ENCODE measurements at places on chromosomes 2 and 18.
A peak's percentile ranks its signal among the peaks of the same experiment; 100 is the strongest.

DNA sequence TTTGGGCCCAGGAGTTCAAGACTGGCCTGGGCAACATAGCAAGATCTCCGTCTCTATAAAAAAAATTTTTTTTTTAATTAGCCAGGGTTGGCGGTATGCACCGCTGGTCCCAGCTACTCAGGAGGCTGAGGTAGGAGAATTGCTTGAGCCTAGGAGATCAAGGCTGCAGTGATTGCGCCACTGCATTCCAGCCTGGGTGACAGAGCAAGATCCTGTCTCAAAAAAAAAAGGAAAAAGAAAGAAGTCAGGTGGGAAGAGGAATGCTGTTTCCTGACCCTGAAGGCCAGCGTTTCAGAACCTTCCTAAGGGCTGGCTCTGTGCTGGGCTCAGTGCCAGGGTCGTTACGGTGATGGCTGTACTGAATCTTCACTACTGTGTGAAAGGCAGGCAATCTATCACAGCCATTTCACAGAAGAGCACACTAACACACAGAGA is 35.0 kb upstream of the AGAP1 start:
- DNase-seq = peak; percentile 72

DNA sequence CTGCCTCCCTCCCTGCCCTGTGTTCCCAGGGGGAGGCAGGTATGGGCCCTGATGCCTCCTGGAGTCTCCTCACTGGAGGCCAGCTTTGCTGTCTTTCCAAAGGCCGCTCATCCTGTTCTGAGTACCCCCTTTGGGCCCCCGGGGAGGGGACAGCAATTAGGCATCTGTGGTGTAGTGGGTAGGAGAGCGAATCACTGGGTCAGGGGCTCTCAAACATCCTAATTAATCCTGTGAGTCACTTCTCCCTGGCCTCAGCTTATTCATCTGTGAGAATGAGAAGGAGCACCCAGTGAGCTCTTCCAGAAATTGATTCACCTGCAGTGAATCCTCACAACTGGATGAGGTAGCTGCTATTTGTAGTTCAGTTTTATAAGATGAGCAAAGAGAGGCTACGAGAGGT is 16.4 kb downstream of the TET3 start:
- DNase-seq = no peak

DNA sequence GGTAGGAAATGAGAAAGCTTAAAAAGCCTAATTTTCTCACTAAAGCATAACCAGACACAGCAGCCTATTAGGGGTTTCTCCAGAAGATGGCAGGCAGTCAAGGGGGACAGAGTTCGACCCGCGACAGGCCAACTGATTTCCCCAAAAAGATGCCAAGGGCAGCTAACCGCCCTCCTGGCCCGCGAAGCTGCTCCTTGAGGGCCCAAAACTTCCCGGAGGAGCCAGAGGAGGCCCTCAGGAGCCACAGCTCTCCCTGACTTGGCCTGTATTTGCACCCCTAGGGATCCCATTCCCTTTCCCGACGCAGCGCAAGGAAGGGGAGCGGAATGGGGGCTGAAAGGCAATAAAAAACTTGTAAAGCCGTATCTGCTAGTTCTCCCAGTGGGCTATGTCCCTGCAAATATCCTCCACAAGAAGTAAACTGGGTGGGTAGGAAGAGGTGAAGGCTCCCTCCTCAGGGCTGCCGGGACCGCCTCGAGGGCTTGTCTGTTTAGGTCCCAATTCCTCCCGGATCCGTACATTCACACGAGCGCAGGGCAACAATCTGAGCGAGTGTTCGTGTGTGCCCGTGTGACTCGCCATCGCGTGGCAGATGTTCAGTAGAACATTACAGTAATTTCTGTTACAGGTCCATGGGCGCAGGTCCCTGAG is 756 bp upstream of the NAGK start:
- no peak for DNase-seq

- DNase-seq = peak; percentile 21
These were observed 640.7 kb upstream of the ACVR2A start for GRCh38 chr2:147204102-147204501.

DNA sequence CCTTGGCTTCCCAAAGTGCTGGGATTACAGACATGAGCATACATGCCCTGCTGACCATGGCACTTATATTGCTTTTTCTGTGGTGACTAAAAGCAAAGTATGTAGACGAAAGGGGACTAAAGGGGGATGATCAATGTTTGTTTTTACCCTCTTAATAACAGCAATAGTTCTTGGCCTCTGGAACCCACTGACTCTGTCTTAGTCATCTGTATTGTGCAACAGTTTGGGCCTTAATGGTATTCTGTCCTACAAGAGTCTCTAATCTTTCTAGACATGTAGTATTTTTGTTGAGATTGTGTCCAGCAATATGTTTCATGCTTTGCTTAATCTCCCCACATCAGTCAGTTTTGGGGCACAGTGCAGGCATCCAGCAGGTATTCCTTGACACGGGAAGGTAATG is 359.9 kb upstream of the FANCL start:
- DNase-seq = peak; percentile 77

DNA sequence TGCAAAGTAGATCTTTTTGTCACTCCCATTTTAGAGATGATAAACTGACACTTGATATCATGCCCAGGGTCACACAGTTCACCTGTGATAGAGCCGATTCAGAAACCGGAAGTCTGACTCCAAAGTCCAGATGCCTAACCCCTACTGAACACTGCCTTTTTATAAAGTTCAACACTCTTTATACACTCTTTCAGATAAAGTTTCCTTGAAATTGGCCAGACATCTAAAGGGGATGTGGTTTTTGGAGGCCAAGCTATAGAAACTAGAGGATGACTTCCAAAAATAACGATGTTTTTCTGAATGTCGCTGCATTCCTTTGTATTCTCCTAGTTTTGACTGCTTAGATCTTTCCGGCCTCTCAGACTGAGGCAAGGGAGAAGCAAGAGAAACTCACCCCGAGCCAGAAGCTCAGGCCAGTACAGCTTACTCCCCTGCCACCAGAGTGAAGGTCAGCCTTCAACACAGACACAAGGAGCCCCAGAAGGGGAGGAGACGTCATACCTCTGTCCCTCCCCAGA is 61.8 kb downstream of the NRP2 start:
- no peak for DNase-seq

- DNase-seq = no peak
These were observed 961.6 kb upstream of the LRRTM1 start for GRCh38 chr2:81266106-81266505.

- DNase-seq = peak; percentile 40
These were observed 363.3 kb upstream of the TFPI start for GRCh38 chr2:187917535-187917934.

DNA sequence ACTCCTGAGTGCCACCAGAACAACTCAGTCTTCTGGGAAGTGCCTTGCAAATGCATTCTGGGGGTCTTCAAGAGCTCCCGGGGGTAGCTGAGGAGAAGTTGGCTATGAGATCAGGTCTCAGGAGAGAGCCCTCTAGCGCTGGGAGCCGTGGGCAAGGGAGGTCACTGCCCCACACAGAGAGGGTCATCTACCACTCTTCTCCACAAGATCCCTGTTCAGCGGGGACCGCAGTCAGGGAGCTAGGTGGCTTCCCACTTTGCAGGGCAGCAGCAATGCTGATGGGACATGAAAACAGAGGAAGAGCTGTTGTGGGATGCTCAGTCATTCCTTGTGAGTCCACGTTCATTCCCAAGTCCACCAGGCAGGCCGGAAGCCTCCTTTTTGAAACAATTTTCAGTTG is 66.6 kb downstream of the ACKR3 start:
- DNase-seq = no peak

DNA sequence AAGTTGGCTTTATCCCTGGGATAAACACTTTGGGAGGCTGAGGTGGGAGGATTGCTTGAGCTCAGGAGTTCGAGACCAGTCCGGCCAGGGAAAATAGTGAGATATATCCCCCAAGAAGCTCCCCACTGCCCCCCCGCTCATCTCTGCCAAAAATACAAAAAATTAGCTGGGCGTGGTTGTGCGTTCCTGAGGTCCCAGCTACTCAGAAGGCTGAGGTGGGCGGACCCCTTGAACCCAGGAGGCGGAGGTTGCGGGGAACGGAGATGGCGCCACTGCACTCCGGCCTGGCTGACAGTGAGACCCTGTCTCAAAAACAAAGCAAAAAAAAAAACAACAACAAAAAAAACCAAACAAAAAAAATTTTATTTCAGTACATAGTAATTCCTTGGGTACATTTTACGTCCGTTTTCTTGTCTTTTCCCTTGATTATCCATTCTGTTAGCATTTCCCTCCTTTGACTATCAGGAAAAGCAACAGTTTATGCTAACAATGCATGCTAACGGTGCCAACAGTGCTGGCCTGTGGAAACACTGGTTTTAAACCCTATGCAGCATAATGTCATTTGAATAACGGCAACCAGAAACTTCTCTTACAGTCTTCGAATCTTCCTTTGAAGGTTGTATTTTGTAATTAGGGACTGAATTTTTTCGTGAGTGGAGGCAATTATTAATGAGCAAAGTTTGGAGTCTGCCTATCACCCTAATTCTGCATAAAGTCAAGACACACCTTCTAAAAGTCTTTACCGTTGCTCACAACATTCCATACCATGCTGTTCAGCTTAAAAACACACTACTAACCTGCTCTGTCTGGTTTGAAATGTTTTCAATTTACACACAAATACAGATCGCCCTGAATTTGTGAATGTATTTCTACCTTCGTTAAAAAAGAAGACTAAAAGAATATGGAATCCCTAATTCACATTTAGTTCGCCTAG is 721 bp upstream of the MIB1 start:
- DNase-seq = no peak

- no peak for DNase-seq
These were observed 363.9 kb downstream of the KCNJ3 start for GRCh38 chr2:155062250-155062921.

DNA sequence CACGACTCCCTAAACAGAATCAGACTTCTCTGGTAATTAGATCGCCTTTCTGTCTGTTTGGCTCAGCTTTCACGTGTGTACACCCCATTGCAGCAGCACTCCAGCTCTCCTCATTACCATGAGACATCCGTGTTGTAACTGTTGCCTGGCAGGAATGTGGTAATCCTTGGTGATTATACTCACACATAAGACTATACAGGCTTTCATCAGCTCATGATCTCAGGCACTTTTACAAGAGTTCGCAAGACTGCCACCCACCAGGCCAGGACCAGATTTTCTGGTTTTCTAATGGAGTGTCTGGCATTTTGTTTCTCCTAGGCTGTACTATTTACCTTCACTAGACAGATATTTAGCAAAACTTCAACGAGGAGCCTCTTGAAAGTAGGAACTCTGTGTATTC is 50.2 kb downstream of the ACVR1 start:
- peak; percentile 99 for DNase-seq

DNA sequence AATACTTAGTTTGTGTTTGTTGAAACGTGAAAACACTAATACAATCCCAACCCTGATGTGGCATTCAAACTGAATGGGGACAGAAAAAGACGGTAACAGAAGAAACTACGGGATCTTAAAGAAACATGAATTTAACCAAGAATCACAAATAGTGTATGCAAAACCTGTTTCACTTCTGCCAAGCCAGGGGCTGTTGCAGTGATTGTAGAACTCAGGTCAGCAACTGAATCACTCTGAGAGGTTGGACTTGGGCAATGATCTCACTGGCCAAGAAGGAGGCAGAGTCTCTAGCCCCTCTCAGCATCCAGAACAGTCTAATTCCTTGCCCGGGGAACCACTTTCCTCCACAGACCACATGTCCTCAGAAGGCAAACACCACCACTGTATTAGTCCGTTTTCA is 54.9 kb upstream of the CRIM1 start:
- DNase-seq = no peak

DNA sequence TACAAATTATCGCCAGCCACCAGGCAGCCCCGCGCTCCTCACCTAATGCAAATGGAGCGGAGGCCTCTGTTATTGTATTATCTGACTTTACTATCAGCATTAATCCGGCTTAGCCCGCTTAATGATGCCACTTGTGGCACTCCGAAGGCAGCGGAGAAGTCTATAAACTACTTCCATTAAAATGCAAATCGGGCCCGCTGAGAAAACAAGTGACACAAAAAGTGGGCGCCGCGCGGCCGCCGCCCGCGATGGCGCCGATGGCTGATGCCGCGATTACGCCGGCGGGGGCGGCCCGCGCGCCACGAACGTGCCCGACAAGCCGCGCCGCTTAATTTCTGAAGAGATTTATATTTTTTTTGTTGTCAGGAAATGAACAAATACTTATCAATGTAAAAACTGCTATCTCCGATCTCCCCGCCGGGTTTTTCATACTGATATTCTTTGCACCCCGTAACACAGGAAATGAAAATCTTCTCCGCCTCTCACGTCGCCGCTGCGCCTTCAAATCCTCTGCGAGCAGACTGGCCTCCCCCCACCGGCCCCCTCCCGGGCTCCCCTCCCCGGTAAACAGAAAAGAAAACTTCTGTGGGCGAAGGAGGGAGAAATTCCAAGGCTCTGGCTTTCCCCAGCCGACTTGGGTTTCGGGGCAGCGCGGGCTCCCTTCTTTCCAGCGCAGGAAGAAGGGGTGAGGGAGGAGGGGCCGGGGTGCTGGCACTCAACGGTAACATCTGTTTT is 221.8 kb downstream of the INSIG2 start:
- peak; percentile 60 for DNase-seq

- no peak for DNase-seq
These were observed 144.1 kb downstream of the INSIG2 start for GRCh38 chr2:118232391-118232790.

GRCh38 chr18:13546638-13547037 is 179.7 kb downstream of the FAM210A start:
- no peak for DNase-seq

- DNase-seq = peak; percentile 43
These were observed 183.5 kb downstream of the ANTXR1 start for GRCh38 chr2:69196327-69197117.

DNA sequence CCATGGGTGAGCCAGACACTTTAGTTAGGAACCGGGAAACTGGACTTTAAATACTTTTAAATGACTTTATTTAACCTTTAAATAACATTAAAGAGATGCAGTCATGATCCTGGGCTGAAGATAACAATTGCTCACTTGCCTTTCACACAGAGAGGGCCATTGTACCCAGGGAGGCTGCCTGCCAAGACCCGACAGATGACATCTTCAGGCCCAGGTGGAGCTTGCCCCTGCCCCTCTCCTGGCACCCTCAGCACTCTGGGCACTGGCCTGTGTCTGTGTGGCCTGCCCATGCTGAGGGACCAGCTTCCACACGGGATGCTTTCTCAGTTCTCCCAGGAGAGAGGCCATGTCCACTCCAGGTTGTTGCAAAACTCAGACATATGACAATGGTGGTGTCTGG is 216.4 kb upstream of the MYT1L start:
- no peak for DNase-seq

Data from epithelial cell of esophagus (primary cell).